ENCODE measurements at places on chromosomes 5 and 9.

DNA sequence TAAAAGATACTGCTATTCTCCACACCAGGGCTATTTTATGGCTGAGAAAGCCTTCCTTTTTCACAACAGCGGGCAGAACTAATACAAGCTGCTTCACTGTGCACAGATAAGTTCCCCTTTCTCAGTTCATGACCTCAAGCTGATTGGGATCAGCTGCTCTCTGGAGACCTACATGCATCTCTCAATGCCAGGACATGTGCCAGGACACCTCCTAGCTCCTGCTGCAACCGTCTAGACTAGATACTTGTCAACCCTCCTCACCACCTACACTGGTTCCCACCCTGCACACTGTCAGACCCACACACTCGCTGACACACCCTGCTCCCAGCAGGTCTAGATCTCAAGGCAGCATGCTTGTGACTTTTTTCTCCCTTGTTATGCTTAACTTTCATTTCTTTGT, 39.8 kb downstream of the STARD4 start:
- DNase-seq = no peak

DNA sequence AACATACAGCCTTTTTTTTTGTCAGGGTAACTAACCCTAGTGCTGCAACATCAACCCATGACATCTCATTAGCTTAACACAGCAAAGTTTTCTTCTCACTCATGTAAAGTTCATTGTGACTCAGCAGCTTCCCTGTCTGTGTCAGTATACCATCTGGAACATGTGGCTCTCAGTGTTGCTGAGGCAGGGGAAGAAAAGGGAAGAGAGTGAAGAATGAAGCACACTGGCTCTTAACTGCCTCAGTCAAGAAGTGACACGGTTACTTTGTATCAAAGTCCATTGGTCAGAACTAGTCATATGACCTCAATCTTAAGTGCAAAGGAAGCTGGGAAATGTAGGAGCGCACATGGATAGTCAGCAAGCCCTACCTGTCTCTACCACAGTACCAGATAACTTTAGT, 185.0 kb upstream of the ELL2 start:
- peak; percentile 67 for DNase-seq

GRCh38 chr9:81132318-81132717, 557.0 kb downstream of the TLE1 start:
- DNase-seq = peak; percentile 84

DNA sequence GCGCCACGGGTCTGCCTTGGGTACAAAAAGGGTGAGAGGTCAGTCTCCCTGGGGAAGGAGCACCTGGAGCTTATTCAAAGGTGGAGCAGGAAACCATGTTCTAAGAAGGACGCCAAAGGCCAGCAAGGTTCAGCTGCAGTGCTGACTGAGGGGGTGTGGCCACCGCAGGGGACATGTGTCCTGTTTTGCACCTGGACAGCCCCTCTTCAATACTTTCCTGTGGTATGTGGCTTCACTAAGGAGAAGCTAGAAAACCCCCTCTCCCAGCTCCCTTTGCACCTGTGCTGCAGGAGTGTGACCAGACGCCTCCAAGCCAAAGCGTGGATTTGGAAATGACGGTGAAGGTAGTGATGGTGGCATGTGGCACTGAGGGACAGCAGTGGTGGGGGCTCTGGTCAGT, 23.6 kb downstream of the TRIM14 start:
- DNase-seq = no peak

DNA sequence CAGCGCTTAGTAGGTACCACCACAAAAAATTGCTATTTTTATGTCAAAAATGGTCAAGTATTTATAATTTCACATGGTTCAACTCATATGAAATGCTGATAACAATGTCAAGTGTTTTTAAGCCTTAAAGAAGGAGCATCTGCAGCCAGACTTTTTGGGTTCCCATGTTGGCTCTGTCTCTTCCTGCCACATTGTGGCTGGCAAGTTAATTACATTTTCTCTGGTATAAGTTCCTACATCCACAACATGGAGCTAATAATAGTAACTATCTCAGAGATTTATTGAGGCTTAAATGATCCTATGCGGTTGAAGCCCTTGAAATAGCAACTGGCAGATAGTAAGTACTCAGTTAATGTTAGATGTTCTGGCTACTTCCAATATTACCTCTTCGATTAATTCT, 5.4 kb downstream of the ATP10B start:
- no peak for DNase-seq

GRCh38 chr5:3701694-3702093, 106.1 kb downstream of the IRX1 start:
- DNase-seq = no peak

GRCh38 chr5:168693297-168693696, 114.1 kb upstream of the PANK3 start:
- no peak for DNase-seq

DNA sequence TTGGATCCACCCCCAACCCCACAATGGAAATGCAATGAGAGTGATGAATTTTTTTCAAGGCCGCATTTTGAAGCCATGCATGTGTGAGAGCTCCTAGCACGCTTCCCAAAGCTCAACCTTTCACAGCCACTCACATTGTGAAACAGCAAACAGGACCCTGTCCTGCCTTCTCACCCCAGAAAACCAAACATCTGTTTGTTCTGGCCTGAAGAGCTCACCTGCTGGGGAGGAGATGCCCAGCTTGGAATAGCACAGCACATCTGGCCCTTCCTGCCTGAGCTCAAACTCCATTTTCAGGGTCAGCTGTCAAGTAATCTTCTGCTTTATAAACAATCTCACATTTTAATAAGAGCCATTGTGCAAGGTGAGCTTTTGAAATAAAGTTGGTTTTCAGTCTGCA, 54.8 kb downstream of the SAXO1 start:
- no peak for DNase-seq

DNA sequence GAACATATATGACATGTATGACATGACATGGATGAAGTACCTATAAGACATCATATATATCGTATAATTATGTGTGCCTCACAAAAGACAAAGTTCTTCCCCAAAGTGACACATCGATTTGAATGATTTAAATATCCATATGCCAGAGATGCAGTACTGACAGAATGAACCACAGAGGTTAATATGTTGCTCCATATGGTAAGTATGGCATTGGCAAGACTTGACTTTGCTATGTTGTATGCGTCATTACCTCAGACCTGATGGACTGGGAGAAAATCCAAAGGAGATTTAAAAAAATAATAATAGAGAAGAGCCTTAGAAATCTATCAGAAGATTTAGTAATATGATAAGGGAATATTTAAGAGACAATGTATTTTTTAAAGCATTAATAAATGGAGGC, 263.2 kb downstream of the PJA2 start:
- DNase-seq = no peak

GRCh38 chr9:132156262-132156661, 5.6 kb upstream of the NTNG2 start:
- no peak for DNase-seq

- no peak for DNase-seq
These were observed 22.2 kb downstream of the NKD2 start for GRCh38 chr5:1030801-1031271.

GRCh38 chr5:139708877-139709581, 60.9 kb downstream of the CXXC5 start:
- DNase-seq = peak; percentile 97

GRCh38 chr5:93583768-93584595, 960 bp downstream of the NR2F1 start:
- peak; percentile 56 for DNase-seq

- DNase-seq = peak; percentile 22
These were observed 12.0 kb downstream of the UIMC1 start for GRCh38 chr5:176994460-176995121.

- DNase-seq = no peak
These were observed 112.2 kb downstream of the GABBR2 start for GRCh38 chr9:98596486-98596885.

- no peak for DNase-seq
These were observed 116.0 kb upstream of the SMIM23 start for GRCh38 chr5:171669571-171669970.

- DNase-seq = peak; percentile 59
These were observed 8.6 kb downstream of the HAPLN1 start for GRCh38 chr5:83711982-83712601.

DNA sequence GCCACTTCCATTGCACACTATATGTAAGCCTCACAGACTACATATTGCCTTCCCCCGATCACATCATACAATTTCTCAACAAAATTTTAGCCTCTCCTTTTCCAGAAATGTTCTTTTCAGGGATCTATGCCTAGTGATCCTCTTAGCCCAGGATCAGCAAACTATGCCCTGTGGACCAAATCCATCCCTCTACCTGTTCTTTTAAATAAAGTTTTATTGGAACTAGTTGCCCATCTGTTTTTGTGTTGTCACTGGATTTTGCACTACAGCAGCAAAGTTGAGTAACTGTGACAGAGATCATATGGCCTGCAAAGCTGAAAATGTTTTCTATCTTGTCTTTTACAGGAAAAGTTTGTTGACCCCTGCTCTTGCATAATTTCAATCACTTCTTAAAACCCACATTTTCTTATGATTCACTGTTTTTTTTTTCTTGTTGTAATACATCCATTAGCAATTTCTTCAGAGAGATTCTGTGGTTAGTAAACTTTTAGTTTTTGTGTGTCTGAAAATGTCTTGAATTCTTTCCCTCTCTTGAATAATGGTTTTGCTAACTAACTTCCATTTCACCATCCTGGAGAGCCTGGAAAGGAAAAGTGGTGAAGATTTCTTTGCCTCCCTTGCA, 7.1 kb downstream of the TXNDC8 start:
- peak; percentile 36 for DNase-seq

- DNase-seq = no peak
These were observed 41.8 kb downstream of the CAVIN4 start for GRCh38 chr9:100619665-100620064.

DNA sequence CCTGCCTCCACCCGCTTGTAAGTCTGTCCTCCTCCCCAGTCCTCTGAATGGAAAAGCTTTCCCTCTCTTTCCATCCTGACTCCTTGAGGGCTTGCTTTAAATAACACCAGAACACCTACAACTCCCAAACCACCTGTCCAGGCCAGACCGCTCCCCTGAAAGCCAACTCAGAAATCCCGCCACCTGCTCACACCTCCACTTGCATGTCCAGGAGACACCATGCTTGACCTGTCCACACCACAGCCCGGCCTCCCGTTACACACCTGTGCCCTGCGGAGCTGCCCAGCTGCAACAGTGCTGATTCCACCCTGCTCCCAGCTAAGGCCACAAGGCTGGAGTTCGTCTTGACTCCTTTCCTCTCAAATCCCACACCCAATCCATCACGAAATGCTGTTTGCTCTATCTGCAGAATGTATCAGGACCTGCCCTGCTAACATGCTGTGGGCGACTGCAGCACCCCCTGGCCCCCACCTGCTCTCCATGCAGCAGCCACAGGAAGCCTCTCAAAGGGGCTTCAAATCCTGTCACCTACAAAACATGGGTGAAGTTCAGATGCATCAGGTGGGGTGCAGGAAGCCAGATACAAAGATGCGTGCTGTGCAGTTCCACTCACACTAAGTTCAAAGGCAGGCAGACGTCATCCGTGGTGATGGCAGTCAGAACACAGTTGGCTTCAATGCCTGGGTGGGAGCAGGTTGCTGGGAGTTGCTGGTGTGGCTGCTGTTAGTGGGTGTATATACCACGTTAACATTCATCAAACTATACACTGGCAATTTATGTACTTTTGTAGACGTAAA, 166.0 kb downstream of the ROR2 start:
- DNase-seq = no peak

DNA sequence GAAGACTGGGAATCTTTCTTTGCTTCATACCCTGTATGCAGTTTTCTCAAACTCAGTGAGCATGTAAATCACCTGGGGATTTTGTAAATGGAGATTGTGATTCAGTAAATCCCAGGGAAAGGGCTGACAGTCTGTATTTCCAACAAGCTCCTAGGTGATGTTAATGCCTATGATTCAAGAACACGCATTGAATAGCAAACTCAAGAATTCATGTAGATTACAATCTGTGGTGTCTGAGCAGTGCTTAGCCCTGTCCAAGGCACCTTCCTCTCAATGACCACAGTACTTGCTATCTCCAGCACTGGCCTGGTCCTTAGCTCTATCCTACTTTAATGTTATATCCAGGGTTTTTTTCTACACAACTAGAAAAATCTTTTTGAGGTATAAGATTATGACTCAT, 721.4 kb upstream of the MEF2C start:
- DNase-seq = no peak

- DNase-seq = no peak
These were observed 186.2 kb downstream of the CACNA1B start for GRCh38 chr9:138063785-138064184.

- DNase-seq = no peak
These were observed 933 bp upstream of the EGFL7 start for GRCh38 chr9:136661641-136662325.

DNA sequence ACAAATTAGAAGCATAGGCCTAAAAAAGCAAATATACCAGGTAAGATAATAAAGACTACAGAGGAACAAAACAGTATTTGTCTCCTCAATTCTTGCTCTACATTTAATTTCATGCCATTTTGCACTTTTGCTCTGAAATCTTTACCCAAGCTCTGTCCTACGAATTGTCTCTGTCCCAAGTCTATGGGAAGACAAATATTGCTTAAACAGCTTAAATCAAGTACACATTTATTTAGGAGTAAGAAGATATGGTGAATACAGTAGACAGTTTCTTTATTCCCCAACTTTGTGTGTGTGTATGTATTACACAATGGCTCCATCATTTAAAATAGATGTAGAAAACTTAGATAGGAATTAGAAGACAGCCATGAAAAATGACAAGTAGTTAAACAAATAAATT, 163.5 kb upstream of the POU5F2 start:
- DNase-seq = no peak

DNA sequence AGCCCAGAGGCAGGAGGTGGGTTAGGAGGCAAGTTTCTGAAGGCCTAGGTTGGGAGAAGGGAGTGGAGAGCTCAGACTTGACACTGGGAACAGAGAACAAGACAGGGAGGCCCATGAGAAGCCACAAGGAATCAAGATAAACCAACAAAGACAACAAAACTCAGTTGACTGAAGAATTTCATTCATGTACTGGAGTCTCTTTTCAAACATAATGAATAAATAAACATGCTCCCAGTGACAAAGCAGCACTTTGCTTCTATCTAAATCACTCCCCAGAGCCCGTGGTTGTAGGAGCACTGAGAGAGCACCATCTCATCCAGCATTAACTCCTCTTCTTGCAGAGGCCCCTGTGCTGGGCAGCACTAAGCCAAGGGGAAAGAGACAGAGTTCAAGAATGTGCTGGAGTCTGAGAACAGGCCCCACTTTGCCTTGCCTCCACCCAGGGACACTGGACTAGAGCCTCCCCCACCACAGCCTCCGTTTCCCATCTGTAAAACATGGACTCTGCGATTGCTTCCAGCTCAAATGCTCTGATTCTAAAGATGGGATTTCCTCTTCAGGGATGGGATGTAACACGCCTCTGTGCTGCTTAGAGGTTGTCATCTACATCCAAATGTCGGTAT, 282.0 kb downstream of the SPOCK1 start:
- peak; percentile 55 for DNase-seq

Measured in M059J (cell line).